Iris pigment epithelial cell (primary cell): ENCODE measurements at places on chromosomes 7 and 10.

DNA sequence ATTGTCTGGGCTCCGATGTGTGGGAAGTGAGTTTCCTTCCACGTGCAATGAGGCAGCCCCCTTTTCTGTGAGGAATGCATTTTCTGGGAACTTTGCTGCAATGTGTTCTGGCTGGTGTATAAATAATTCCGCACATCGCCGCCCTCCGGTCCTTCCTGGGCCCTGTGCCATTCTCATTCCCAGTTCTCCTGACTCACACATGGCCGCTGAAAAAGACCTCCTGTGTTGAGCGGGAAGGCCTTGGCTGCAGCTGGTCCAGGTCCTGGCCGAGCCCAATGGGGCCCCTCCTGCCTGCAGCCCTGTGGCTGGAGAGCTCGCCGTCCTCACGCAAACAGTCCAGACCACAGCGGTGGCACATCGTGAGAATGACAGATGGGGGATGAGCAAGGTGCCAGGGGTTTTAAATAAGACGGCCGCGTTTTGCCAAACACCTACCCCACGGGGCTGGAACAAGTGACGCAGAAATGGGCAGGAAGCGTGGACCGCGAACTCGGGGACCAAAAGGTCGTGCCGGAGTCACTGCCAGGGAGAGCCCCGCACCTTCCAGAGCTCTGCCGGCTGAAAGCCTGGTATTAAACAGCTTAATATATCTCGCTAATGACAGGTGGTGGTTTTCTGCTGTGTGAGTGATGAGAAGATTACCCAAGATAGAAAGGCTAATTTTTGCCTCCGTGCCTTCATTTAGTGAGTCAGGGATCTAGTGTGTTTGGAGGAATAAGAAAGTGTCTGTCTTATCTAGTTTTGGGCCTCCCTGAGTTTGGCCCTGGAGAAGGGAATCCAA lies 37.0 kb downstream of the FAM20C start:
- peak; percentile 75 for DNase-seq

- no peak for DNase-seq
Observed at GRCh38 chr7:132732321-132732865, 156.1 kb upstream of the PLXNA4 start.

DNA sequence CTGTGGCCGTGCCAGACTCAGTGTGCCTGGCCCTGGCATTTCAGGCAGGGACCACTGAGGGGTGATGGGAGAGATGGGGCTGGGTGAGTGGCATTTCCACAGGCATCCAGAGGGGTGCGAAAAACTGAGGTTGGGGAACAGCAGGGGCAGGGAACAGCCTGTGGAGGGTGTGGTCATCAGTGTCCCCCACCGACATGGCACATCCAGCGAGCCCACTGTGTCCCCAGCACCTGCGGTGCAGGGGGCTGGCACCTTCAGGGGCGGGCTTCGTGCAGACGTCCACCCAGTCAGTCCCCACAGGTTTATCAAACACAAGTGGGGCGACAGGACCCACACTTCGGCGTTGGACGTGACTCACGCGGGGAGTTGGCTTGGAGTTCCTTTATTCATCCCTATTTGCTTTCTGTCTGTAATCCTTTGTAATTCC lies 14.8 kb downstream of the CUX1 start:
- DNase-seq = no peak

- no peak for DNase-seq
Observed at GRCh38 chr7:27106181-27106900, 3.9 kb upstream of the HOXA2 start.

- no peak for DNase-seq
Observed at GRCh38 chr10:108425283-108425964, 1260.9 kb upstream of the SORCS1 start.

GRCh38 chr10:1309617-1310270 lies 253.6 kb downstream of the WDR37 start:
- DNase-seq = no peak

DNA sequence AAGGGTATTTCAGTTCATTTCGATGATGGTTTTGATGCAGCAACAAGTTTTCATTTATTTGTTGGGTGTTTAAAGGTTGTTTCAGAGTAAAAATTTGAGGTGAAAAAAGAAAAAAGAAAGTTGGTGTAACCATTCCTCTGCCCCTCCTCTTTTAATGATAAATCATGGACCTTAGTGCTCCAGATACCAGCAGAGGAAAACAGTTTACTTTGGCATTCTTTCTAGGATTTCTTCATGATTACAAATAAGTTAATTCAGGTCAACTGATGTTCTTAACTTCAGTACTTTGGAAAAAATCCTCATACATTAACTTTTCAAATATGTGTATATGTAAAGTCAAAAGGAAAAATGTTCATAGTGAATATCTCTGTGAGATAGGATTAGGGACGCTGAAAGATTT lies 2.0 kb upstream of the RBP4 start:
- DNase-seq = no peak

DNA sequence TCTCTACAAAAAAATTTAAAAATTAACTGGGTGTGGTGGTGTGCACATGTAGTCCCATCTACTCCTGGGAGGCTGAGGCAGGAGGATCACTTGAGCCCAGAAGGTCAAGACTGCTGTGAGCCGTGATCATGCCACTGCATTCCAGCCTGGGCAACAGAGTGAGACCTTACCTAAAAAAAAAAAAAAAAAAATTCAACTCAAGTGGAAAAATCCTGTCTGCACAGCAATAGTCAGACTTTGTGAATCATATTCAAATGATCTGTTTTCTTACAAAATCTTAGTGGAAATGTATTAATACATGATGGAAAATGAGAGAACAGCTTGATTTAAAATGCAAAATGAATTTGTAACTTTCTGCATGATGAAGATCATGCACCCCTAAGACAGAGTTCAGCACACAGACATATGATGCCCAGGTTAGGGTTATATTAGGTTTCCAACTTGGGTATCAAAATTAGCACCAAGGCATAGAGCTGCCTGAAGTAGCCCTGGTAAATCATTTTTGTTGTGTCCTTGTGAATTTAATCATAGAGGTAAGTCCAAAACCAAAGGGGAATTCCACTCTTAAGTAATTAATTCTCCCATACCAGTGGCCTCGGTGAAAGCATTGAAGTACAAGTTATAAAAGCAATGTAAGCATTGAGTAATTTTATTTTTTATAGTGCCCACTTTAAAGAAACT lies 93.8 kb downstream of the ADD3 start:
- DNase-seq = no peak

DNA sequence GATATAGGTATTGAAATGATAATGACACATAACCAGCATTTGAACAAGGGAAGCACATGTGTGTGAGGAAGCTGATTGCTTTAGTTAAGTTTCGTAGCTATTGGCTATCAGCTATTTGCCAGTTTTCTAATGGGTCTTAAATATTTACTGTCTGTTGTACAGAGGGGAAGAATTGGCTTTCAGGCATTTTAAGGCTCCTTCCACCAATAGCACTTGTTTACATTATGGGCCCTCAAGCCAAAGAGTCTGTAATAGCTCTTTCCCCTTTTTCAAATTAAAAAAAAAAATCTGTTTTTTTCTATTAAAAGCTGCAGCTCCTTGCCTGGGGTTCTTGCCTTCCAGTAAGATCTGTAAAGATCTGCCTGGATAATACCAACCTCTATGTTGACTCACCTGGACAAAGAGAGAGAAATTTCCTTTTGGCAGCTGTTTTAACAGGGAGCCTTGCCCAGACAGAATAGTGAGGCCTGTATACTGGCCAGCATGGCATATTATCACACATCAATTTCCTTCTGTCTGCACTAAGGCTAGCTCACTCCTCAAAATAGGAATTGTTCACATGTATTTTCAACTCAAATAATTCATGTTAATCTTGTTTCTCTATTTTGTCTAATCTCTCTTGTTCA lies 104.7 kb upstream of the LRGUK start:
- no peak for DNase-seq

DNA sequence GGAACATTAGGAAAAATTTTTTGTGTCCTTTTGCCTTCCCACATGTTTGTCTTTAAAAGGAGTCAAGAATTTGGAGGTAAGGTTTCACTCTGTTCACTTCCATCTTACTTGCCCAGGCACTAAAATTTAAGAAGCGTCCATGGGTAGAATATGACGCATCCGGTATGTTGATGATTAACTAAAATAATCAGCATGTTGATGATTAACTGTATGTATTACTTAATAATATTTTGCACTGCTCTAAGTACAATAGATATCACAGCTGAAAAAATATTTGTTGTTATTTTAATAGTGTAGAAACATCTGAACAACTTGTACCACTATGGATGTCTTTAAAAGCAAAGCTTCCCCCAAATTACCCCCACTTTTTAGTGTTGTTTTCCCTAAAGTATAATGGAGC lies 11.5 kb downstream of the ANKRD22 start:
- DNase-seq = no peak

- no peak for DNase-seq
Observed at GRCh38 chr7:46524350-46524749, 603.3 kb upstream of the IGFBP3 start.
